ENCODE measurements at places on chromosomes 5 and 9. TPM values are rescaled to one million over a fixed set of nuclear protein-coding genes. Genes with fewer than 3 reads are reported as not detected.
A peak's percentile ranks its signal among the peaks of the same experiment; 100 is the strongest.

FOXE1 gene
- total RNA-seq = not detected

C9 gene
- total RNA-seq = not detected

- H3K4me3 ChIP-seq = no peak overlapping the region
- no peak for DNase-seq
- H3K36me3 ChIP-seq = no peaks in the 10 kb centered on the region
- peaks cover 7% of the 10 kb centered on the region for H3K4me1 ChIP-seq
- no peak overlapping the region for H3K27ac ChIP-seq
Observed at GRCh38 chr5:88552426-88552825, 283.8 kb upstream of the TMEM161B start.

DNA sequence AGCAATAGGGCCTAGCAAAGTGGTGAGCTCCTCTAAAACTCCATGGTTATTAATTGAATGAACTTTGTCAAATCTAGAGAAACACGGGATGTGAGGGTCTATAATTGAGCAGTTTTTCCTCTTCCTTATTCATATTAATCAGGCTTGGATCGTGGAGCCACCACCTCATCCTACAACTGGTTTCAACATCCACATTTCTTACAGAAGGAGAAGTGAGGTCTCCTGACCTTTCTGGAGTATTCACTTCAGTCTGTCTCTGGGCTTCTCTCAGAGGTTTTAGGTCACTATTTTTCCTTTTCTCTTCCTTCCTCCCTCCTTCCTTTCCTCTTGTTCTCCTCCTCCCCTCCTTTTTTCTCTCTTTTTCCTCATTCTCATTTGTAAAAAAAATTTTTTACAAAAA, 177.3 kb upstream of the ACTBL2 start:
- no peak for DNase-seq
- no peak overlapping the region for H3K4me3 ChIP-seq
- H3K4me1 ChIP-seq = no peaks in the 10 kb centered on the region

DNA sequence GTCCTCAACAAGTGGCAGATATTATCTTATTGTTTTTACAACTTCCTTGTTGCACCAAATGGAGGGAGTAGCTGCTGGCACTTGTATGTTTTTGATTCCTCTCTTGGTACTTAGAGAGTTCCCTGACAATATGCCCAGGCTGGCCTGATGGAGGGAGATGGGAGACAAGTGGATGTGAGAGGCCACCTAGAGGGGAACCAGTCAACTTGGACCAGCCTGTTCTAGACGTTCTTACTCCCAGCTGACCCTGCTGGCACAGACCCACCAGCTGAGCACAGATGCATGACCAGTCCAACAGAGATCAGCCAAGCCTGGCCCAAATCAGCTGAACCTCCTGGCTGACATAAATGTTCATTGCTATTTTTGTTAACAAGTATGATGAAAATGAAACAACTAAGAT, 60.9 kb upstream of the GDNF start:
- DNase-seq = no peak
- no peaks in the 10 kb centered on the region for H3K4me1 ChIP-seq
- H3K27ac ChIP-seq = no peak overlapping the region
- no peaks in the 10 kb centered on the region for H3K36me3 ChIP-seq
- no peak overlapping the region for H3K4me3 ChIP-seq

DNA sequence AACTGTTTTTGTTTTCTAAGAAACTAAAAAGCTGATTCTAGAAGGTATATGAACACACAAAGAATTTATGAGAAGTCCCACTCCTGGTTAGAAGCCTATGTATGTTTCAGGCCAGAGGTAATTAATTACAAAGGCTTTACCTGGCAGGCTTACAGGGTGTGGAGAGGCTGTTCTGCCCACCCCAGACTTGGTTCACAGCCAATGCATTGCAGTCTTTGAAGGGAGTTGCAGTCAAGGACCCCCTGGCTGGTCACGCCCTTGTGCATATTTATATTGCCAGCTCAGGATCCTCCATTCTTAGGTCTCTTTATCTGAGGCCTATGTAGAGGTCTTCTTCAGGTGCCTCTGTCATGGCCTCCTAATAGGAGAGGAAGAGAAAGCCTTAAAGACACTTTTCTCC, 13.6 kb upstream of the PRSS3 start:
- no peak overlapping the region for H3K4me3 ChIP-seq
- DNase-seq = no peak
- no peak overlapping the region for H3K27ac ChIP-seq
- peaks cover 9% of the 10 kb centered on the region for H3K4me1 ChIP-seq
- no peaks in the 10 kb centered on the region for H3K36me3 ChIP-seq

DNA sequence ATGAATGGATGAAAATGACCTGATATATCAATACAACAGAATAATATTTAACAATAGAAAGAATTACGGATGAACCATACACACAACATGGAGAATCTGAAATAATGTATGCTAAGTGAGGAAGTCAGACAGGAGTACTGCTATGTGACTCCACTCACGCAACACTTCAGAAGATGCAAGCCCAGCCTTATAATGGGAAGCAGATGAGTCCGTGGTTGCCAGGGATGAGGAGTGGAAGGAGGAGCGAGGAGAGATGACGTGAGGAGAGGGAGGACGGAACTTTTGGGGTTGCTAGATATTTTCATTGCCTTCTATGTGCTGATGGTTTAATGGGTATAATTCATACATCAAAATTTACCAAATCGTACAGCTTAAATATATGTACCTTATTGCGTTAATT, 55.4 kb upstream of the ERCC6L2 start:
- H3K4me3 ChIP-seq = no peak overlapping the region
- no peaks in the 10 kb centered on the region for H3K36me3 ChIP-seq
- no peaks in the 10 kb centered on the region for H3K27me3 ChIP-seq
- no peak for DNase-seq

GRCh38 chr9:87255431-87256155, 242.1 kb upstream of the DAPK1 start:
- no peaks in the 10 kb centered on the region for H3K4me1 ChIP-seq
- H3K36me3 ChIP-seq = no peaks in the 10 kb centered on the region
- no peak overlapping the region for H3K4me3 ChIP-seq
- H3K27ac ChIP-seq = no peak overlapping the region

DNA sequence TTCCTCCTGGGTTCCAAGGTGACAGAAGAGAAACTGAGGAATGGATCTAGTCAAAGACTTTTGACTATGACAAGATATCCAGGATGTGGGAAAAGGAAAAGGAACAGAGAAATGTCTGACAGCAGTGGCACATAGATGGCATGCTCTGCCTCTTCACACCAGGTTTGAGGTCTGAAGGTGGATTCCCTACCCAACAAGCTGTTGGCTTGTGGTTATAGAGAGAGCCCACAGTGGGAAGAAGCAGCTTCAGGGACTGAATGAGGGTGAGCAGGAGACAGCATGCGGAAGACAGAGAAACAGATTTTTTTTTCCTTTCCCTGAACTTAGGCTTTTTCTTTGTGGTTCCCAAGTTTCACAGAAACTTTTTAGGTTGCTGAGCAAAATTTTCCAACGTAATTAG, 20.6 kb downstream of the IFNW1 start:
- DNase-seq = no peak
- peaks cover 4% of the 10 kb centered on the region for H3K36me3 ChIP-seq
- H3K4me1 ChIP-seq = peaks cover 6% of the 10 kb centered on the region
- H3K4me3 ChIP-seq = no peak overlapping the region

DNA sequence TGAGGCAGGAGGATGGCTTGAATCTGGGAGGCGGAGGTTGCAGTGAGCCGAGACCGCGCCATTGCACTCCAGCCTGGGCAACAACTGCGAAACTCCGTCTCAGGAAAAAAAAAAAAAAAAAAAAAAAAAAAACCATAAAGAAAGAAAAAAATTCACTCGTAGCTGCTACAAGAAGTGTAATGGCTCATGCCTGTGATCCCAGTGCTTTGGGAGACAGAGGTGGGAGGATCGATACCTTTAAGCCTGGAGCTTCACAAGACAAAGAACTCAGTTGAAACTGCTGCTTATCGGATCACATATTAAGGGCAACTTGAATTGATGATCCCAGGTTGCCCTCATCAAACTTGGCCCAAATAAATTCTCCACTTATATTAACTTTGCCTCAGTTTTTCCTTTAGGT, 1.0 kb upstream of the ZCCHC7 start:
- H3K27me3 ChIP-seq = peaks cover 2% of the 10 kb centered on the region
- no peaks in the 10 kb centered on the region for H3K36me3 ChIP-seq
- peaks cover 47% of the 10 kb centered on the region for H3K4me1 ChIP-seq
- H3K4me3 ChIP-seq = peak overlapping the region; percentile 86
- H3K27ac ChIP-seq = peak overlapping the region; percentile 98

DNA sequence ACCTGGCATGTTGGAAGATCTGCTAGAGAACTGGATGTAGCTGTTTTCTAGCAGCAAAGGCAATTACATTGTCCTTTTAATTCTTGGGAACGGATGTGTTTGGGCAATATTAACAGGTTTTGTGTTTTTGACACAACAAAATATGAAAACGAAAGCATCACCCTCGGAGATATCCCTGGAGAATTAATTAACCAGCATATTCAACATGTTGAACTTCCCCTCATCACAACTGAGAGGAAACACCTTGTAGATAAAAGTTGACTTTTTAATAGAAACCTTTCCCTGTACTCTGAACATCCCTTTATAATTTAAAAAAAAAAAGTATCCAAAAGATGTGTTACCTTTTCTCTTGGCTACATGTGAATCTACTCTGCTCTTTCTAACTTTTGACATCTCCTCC, 13.0 kb downstream of the SEMA6A start:
- no peaks in the 10 kb centered on the region for H3K4me1 ChIP-seq
- no peak for DNase-seq
- no peak overlapping the region for H3K27ac ChIP-seq
- no peak overlapping the region for H3K4me3 ChIP-seq
- peaks cover 2% of the 10 kb centered on the region for H3K27me3 ChIP-seq
- peaks cover 3% of the 10 kb centered on the region for H3K36me3 ChIP-seq

DNA sequence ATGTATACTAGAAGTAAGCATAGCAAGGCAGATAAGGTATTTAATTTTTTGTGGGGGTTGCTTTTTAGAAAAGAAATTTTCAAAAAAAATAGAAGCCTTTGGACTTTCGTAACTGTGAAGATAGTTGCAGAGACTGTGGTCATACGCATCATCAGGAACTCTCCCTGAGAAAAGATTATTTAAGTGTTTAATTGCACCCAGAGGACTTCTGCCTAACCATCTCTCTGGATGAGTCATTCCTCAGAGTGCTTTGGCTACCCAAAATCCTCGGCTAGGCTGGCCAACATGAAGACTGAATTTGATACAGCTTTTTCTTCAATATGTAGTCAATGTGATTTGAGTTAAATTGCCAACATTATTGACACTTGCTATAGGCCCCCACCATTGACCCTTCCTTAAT, 296.4 kb downstream of the TLR4 start:
- no peaks in the 10 kb centered on the region for H3K4me1 ChIP-seq
- peaks cover 6% of the 10 kb centered on the region for H3K27me3 ChIP-seq
- no peak overlapping the region for H3K4me3 ChIP-seq
- no peak for DNase-seq
- no peaks in the 10 kb centered on the region for H3K36me3 ChIP-seq
- no peak overlapping the region for H3K27ac ChIP-seq

GRCh38 chr9:93205896-93206575, 22.1 kb downstream of the WNK2 start:
- H3K27ac ChIP-seq = no peak overlapping the region
- DNase-seq = no peak
- peaks cover 5% of the 10 kb centered on the region for H3K4me1 ChIP-seq
- H3K4me3 ChIP-seq = no peak overlapping the region

TSC1 gene
- 82.4 TPM for total RNA-seq
